ENCODE measurements at places on chromosomes 5 and 9.
A peak's percentile ranks its signal among the peaks of the same experiment; 100 is the strongest.

GRCh38 chr5:33513462-33514185 lies 72.9 kb downstream of the TARS1 start:
- DNase-seq: peak; percentile 48

DNA sequence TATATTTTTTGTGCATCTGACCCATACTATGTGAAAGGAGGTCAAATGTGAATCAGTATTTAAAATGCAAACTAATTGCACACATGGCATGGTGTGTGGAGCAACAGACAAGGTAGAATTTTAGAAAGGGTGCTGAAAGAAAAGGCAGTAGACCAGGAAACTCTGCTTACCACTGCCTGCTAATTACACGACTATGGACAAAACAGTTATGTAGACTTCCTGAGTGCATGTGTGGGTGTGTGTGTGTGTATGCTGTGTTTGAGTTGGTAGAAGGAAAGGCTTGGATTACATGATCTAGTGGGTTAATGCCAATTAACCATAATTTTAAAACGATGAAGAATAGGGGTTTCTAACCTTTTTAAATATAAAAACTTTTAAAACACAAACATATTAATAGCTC lies 349.9 kb downstream of the SH3GL2 start:
- no peak for DNase-seq

DNA sequence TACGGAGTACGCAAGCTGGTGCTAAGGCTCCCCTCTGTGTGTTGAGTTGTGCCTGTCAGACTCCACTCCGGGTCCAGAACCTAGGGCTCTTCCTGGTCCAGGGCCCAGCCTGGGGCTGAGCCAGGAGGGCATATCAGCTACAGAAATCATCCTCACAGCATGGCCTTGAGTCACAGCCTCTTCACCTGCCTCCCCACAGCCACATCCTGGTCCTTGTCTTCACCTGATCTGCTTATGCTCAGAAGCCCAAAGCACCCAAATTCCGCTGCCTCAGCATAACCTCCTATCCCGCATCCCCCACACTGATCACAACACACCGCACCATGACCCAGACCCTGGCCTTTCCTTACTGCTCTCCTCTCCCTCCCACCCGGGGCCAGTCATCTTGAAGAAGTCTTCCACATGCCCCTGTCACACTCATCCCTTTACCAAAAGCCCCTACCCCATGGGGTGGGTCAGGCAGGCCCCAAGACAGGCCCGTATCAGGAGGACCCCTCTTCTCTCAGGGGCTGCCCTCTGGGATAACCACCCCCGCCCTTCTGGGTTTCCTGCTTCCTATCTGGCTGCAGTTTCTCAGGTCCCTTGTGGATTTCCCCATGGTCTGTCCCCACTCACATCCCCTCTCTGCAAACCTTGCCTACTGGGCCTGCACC lies 1.3 kb upstream of the IL3 start:
- DNase-seq: no peak

DNA sequence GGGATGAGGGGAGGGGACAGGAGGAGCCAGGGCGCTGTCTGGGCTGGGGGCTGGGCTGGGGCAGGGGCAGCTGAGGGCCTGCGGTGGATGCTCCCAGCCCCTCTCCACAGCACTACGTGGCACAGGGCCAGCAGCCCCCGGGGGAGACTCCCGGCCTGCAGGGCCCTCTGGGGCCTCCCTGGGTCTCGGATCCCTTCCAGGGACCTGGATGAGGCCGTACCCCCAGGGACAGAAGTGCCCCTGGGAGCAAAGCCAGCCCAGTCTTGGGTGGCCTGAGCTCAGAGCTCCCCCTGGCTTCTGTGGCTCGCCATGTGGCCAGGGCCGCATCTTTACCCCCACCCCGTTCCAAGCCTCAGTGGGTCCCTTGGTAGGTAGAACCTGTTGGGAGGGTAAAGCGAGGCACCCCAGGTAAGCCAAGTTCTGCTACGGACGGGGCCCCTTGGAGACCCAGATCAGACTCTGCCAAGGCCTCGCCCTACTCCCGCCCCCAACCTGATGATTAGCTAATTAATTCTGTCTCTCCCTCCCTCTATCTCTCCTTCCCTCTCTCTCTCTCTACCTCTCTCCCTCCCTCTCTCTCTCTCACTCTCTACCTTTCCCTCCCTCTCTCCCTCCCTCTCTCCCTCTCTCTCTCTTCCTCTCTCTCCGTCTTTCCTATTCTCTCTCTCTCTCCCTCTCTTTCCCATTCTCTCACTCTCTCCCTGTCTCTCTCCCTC lies 24.3 kb downstream of the KCNT1 start:
- DNase-seq: no peak

- DNase-seq: no peak
Observed at GRCh38 chr5:7622498-7622897, 226.6 kb downstream of the ADCY2 start.

DNA sequence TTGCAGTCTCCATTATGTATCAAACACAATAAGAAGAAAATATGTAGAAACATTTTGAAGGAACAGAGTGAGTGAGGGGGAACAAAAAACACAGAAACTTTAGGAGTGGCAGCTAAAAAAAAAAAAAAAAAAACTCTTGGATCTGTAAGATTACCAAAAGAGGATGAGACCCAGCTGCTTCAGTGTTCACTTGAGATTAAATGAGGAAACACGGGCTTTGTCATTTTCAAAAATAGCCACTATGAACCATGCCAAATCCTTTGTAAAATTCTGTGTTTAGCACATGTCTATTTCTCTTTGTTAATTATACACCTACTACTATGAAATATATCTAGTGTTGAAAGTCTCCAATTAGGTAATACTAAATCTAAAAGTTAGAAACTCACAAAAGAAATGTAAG lies 485.9 kb downstream of the EFNA5 start:
- no peak for DNase-seq

DNA sequence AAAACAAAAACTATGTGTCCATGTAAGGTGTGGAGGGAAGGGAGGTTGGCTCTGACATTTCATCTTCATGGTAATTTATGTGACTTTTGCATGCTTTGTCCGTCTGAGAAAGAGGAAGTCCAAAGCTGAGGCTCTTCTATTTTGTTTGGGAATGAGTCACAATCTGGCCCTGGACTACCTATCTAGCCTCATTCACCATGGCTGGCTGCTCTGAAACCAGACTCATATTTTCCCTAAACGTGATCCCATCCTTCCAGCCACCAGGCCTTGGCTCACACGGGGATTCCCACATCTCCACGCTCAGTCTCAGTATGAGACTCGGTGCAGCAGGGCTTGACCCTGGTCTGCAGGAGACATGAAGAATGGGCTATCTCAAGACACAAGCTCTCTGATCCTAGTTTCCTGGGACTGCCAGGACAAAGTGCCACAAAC lies 672.8 kb downstream of the ACTL7B start:
- peak; percentile 49 for DNase-seq

DNA sequence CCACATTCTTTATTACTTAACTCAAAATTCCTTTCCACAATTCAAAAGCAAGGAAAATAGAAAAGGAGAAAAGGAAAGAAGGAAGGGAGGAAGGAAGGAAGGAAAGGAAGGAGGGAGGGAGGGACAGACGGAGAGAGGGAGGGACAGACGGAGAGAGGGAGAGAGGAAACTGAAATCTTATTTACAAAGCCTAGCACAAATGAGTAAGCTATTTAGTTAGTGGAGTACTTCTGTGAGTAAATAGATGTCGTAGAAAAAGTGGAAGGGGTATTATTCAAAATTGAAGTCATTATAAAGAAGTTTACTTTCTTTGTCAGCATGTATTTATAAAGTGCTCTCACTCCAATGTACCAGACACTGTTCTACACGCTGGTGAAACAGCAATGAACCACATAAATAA lies 177.9 kb downstream of the CETN3 start:
- DNase-seq: no peak

GRCh38 chr5:668283-668995 lies 24.7 kb downstream of the TPPP start:
- DNase-seq: no peak

GRCh38 chr5:21574961-21575360 lies 1278.2 kb downstream of the CDH12 start:
- DNase-seq: no peak

- no peak for DNase-seq
Observed at GRCh38 chr9:131986576-131986975, 93.1 kb downstream of the MED27 start.

GRCh38 chr5:180908998-180909731 lies 10.2 kb downstream of the BTNL8 start:
- DNase-seq: no peak
